Left lung (tissue), 14 donors: ENCODE measurements at places on chromosomes 3 and 15. TPM values are rescaled to one million over a fixed set of nuclear protein-coding genes. Genes with fewer than 3 reads are reported as not detected.

The CCNDBP1 gene
- 58.0 TPM for polyA plus RNA-seq

The IRAK2 gene
- 2.4 TPM for polyA plus RNA-seq

The RNF168 gene
- polyA plus RNA-seq: 18.5 TPM

The HCLS1 gene
- 9.3 TPM for polyA plus RNA-seq

The NR2E3 gene
- polyA plus RNA-seq: 0.64 TPM

The CKMT1B gene
- polyA plus RNA-seq: 0.43 TPM

The ZDHHC23 gene
- 6.9 TPM for polyA plus RNA-seq

The RAMAC gene
- polyA plus RNA-seq: 34.0 TPM

The SENP8 gene
- 4.9 TPM for polyA plus RNA-seq

The GXYLT2 gene
- 18.9 TPM for polyA plus RNA-seq

DNA sequence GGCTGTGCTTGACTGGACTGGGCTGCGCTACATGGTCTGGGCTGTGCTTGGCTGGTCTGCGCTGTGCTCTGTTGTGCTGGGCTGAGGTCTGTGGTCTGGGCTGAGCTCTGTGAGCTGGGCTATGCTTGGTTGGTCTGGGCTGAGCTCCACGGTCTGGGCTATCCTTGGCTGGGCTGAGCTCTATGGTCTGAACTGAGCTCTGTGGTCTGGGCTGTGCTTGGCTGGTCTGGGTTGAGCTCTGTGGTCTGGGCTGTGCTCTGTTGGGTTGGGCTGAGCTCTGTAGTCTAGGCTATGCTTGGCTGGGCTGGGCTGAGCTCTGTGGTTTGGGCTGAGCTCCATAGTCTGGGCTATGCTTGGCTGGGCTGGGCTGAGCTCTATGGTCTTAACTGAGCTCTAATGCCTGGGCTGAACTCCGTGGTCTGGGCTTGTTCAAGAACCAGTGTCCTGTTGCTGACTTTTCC lies 92.0 kb downstream of the PLXNA1 start:
- DNase-seq: peak; percentile 14

- no peak for DNase-seq
Observed at GRCh38 chr3:105032541-105032940, 334.2 kb upstream of the ALCAM start.

GRCh38 chr3:134018406-134018805 lies 11.3 kb downstream of the SLCO2A1 start:
- DNase-seq: no peak

GRCh38 chr3:65268426-65268825 lies 580.6 kb upstream of the ADAMTS9 start:
- no peak for DNase-seq

DNA sequence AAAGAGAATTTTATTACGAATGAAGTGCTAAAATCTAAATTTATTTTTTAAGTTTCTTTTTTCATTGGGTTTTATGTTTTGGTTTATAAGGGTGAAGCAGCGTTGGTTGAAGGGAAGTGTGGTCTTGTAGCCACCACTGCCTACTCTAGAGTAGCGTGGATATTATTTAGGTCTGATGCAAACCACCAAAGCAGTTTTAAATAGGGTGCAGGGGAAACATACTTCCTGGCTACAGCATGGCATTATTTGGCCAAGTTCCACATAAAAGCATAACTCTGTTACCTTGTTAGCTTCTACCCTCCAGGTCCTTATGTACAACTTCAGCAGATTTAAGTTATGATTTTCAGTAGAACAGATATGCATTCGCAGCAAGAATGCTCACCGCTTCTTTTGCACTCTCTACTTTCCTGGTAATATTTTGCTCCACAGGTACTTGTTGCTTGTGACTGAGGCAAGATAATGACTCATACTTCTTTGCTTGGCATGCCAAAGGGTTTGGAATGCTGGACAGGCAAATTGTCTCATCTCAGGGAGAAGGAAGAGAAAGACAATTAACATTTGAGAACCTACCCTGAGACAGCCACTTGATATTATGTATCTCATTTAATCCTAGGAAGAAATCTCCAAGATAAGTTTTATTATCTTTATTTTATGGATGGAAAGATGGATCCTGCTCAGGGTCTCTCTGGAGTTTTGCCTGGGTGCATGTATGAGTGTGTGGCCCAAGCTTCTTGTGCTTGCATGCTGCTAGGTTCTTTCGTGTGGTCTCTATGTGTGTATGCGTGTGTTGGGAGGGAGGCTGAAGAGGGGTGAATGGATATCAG lies 5.4 kb downstream of the TGFBR2 start:
- DNase-seq: no peak

GRCh38 chr3:56621681-56622080 lies 61.4 kb downstream of the TASOR start:
- DNase-seq: peak; percentile 60
